Stimulated activated CD4-positive, alpha-beta T cell treated with anti-CD3 and anti-CD28 coated beads, Interleukin-1b, Interleukin-23, amount 100 ng/mL, for 24 hours (primary cell): ENCODE measurements at places on chromosomes 3 and 15.

DNA sequence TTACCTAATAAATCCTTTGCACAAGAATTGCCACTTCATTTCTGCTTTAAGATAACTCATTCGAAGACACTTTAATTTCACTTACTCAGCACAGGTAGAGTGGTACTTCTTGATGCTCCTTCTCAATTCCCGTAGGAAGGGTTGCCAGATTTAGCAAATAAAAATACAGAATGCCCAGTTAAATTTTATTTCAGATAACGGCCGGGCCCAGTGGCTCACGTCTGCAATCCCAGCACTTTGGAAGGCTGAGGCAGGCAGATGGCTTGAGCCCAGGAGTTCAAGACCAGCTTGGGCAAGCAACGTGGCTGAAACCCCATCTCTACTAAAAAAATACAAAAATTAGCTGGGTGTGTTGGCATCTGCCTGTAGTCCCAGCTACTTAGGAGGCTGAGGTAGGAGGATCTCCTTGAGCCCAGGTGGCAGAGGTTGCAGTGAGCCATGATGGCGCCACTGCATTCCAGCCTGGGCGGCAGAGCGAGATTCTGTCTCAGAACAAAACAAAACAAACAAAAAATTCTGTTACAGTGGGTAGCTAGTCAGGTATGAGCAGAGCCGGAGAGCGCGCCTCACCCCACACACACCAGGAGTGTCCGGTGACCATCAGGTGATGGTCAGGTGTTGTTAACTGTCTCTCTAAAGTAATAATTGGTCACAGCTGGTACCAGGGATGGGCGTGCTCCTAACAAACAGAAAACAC lies 92.8 kb downstream of the DNAH12 start:
- no peak for DNase-seq

GRCh38 chr3:119580067-119580760 lies 922 bp downstream of the ADPRH start:
- no peak for DNase-seq

DNA sequence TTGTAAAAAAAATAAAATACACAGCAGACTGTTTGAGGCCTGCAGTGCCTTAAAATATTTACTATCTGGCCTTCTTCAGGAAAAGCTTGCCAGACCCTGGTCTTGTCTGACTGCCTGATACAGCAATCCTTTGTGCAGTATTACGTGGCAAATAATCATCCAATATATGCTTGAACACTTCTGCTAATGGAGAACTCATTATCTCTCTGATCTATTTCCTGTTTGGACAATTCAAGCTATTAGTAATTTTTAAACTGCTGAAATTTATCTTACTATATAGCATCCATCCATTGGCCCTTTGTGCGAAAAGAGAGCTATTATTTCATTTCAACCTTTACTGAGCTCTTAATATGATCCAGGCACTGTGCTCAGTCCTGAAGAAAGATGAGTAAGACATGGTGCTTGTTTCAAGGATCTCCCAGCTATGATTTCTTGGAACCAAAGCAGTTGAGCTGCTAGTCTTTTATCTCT lies 15.9 kb downstream of the ATG7 start:
- DNase-seq, result no peak

DNA sequence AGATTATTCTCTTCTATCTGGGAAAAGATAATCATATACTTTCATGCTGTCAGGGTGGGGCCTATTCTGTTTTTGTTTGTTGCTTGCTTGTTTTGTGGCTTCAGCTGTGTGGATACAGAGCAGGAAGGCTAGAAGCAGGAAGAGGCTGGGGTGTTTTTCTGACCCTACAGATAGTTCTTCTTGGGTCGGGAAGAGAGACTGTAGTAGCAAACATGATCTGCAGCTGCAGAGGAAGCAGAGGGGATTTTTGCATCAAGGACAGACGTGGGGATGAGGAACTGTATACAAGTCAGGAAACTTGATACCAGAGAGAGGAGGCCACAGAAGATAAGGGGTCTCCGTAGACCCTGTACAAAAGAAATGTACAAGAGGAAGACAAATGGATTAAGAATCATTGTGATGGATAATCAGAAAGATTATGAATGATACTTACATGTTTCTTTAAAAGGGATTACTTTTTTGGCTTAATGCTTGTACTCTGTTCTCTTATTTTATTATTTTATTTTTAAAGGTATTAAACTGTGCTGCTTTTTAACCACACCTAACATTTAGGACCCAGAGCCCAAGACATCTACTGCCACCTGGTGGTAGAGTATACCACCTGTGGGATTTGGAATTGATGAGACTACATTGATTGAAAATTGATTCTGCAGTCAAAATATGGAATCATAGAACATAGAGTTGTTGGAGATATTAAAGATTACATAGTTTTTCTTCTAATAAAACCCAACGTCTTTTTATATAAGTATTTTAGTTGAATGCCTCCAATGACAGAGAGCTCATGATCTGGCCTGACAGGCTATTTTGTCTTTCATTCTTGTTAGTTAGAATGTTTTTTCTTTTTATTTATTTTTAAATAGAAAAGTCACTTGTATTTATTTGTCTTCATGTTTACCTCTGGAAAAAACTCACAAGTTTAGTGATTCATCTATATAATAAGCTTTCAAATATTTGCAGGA lies 87.3 kb upstream of the ROPN1 start:
- no peak for DNase-seq

DNA sequence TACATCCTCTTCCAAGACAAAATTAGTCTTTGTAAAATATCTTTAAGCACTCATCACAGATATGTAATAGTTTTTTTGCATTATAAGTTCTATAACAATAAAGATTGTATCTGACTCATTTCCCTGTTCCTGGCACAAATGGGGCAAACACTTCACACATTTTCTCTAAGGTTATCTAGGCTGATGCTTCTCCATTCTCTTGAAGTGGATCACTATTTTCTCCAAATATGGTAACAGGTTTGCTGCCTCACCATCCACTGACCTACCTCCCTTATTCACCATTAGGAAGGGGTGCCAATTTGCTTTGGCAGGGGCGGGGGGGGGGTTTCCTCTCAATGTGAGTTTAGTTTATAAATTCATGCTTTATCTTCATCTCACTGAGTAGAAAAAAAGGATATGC lies 767.7 kb upstream of the LMCD1 start:
- no peak for DNase-seq

DNA sequence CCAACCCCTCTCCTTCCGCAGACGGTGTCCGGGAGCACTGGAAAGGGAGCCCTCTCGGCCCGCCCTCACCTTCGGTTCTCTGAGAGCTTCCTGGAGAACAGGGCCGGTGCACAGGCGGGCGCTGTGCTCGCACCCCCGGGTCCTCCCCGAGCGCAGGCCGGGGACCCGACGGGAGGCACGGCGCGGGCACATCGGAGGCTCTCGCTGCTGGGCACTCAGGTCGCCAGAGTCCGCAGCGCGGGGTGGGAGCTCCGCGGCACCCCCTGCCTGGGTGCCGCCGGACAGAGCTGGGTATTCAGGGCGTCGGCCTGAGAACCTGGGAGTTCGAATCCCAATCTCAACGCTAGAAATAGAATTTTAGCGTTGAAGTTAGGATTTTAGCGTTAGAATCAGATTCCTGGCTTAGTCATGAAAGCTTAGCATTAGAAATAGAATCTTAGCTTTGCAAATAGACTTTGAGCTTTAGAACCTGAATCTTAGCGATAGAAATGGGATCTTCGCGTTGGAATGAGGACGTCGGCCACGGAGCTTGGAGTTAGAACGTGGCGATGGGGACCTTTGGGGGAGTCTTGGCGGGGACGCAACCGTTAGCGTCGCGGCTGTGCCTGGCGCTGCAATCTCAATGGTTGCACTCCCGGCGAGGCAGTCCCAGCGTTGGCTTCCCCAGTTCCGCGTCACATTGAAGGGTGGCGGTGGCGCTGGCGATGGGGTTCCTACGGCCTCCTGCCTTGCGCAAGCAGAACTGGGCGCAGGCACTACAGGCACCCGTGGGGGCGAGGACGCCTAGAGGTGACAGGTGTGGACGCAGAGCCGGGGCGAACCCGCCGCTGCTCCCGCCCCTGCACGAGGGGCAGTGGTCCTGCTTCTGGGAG lies 549 bp downstream of the TRH start:
- DNase-seq, result no peak

DNA sequence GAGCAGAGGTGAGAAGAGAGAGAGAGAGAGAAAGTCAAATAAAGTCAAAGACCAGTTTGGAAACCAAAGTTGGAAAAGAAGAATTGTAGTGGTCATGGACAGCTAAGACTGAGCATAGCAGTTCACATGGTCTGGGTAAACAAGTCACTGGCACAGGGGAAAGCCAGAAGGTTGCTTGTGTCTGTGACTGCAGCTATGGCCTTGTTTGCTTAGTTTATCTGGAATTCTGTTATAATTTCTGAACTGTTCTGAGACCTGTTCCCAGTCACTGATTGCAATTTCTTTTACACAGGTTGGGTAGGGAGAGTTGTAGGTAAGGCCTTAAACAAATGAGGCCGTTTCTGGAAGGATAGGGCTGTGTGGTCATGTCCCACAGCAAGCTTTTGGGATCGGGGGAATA lies 43.4 kb upstream of the MYZAP start:
- no peak for DNase-seq
